AG09319 (cell line): ENCODE measurements at places on chromosomes 7 and 10.

GRCh38 chr7:64504581-64505120, 58.2 kb downstream of the ZNF680 start:
- no peak for DNase-seq

GRCh38 chr7:84999450-84999849, 187.4 kb downstream of the SEMA3D start:
- no peak for DNase-seq

GRCh38 chr7:130948822-130949221, 214.8 kb upstream of the KLF14 start:
- DNase-seq = no peak

GRCh38 chr10:126041804-126042231, 145.5 kb downstream of the FANK1 start:
- DNase-seq = no peak

DNA sequence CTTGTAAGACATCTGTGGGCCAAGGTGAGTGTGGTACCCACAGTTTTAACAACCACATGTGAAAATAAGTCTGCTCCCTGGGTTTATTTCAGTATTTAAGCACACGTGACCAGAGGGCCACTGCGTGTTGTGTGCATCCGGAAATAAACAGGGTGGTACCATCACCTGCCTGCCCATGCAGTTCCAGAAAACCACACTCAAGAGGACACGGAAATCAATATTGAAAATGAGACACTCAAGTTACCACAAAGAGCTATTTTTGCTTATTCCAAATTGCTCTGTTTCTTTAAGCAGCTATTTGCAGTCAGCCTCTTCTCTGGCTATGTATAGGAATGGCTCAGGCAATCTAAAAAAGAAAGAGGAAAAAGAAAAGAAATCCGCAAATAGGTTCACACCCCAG, 71.8 kb upstream of the LOXL4 start:
- DNase-seq = no peak

GRCh38 chr10:20234579-20234978, 418.3 kb downstream of the PLXDC2 start:
- DNase-seq = no peak

- no peak for DNase-seq
These were observed 2.8 kb downstream of the BET1 start for GRCh38 chr7:94001396-94001795.

- DNase-seq = no peak
These were observed 178.2 kb upstream of the NAMPT start for GRCh38 chr7:106462914-106463482.

DNA sequence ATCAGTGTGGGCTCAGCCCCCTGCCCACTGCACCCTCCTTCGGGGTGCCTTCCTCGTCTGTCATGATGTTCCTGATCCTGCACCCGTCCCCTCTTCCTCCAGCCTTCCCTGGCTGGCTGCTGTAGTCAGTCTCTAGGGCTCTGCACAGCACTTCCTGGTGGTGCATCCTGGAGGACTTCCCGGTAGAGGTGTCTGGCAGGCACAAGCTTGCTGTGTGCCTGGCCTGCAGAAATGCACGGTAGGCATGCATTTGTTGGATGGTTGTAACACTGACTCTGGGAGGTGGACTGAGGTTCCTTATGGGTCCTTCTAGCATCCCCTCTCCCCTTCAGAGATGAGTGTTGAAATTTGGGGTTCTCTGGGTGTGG, 92.8 kb downstream of the BMS1 start:
- DNase-seq = no peak

- DNase-seq = peak; percentile 52
These were observed at the start of gene GTF2IRD1 for GRCh38 chr7:74453322-74454011. Gene GTF2IRD1 (plus strand): TSS chr7:74453906. CDS start chr7:74508081, 54,175 bp downstream.

DNA sequence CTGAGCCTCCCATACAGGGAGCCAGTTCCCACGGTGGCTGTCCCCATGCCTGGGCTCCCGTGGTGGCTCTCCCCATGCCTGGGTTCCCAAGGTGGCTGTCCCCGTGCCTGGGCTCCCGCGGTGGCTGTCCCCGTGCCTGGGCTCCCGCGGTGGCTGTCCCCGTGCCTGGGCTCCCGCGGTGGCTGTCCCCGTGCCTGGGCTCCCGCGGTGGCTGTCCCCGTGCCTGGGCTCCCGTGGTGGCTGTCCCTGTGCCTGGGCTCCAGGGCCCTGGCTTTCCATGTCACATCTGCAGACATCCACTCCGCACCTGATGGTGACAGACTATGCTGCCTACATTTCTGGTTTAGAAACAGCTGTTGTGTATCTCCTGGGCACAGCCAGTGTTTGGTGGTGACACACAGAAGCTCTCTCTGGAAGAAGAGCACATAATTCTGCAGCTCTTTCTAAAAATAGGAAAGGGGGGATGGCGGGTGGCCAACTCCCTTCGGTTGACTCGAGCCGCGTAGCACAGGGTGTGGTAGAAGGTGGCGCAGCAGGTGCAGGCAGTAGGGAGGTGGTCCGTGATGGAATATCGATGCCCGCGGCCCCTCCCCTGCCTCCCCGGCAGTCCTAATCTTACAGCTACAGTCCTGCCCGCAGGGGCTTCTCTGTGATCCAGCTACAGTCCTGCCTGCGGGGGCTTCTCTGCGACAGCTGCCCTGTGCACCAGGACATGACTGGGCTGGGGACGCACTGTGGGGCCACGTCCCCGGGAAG, 251.2 kb downstream of the DNAJB6 start:
- DNase-seq = no peak
